ENCODE measurements at places on chromosomes 5 and 9.

DNA sequence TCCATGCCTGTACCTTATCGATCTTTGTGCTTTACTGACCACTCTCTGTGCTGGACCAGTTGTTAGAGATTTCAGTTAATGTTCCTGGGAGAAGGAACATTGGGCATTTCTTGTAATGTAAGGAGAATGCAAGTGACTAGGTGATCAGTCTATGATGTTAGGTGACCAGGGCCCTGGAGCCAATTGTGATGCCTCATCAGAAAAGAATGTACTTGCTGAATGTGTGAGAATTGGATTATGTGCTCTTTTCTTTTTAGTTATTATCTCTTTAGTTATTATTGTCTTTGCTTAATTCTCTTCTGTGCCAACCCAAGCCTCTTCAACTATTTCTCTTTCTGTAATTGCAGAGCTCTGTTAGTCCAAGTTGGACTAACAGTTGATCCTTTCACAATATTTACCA lies 92.9 kb downstream of the LRRC70 start:
- DNase-seq, result no peak

GRCh38 chr5:149049371-149049781 lies 13.5 kb downstream of the SH3TC2 start:
- no peak for DNase-seq

DNA sequence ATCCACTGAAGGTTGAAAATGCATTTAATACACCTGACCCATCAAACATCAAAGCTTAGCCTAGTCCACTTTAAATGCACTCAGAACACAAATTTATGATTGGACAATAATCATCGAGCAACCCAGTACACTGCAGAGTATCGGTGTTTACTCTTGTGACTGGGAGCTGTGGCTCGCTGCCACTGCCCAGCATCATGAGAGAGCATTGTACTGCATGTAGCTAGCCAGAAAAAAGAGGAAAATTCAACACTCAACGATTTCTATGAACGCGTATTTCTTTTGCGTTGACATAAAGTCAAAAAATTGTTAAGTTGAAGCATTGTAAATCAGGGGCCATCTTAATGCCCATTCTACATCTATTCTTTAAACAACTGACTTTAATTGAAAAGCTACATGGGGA lies 95.1 kb upstream of the CD180 start:
- DNase-seq, result peak; percentile 87

GRCh38 chr9:108469654-108470053 lies 386.1 kb downstream of the ACTL7B start:
- DNase-seq, result no peak

DNA sequence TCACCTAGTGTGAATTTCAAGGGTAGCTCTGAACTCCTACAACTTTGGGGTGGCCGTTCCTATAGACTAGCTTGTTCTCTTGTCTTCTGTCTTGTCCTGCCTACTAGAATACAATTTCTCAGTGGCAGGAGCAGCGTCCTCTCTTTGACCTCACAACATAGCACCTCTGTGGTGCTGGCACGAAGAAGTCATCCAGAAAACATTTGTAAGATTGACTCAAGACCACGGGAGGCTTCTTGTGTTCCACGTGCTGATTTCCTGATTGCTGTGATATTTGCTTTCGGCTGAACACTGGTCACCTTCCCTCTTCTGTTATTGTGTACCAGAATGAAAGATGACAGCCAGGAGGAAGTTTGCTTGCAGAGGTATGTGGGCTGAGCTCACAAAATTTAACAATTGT lies 27.0 kb downstream of the SLC1A1 start:
- DNase-seq, result no peak

DNA sequence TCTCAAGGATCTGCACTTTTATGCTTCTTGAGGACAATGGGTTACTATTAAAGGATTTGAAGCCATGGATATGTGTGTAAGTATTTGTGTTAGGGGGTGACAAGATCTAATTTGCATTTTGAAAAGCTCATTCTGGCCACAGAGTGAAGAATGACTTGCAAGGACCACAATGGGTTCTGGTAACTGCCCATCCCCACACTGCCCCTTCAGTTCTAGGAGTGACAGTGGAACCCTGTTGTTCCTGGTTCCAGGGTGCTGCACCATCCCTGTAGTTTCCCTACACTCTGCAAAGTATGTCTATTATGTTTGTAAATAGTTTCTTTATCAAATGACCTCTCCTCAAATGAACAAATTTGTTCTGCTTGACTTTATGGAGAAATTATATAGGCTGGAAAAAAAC lies 9.7 kb upstream of the SPRY4 start:
- no peak for DNase-seq

DNA sequence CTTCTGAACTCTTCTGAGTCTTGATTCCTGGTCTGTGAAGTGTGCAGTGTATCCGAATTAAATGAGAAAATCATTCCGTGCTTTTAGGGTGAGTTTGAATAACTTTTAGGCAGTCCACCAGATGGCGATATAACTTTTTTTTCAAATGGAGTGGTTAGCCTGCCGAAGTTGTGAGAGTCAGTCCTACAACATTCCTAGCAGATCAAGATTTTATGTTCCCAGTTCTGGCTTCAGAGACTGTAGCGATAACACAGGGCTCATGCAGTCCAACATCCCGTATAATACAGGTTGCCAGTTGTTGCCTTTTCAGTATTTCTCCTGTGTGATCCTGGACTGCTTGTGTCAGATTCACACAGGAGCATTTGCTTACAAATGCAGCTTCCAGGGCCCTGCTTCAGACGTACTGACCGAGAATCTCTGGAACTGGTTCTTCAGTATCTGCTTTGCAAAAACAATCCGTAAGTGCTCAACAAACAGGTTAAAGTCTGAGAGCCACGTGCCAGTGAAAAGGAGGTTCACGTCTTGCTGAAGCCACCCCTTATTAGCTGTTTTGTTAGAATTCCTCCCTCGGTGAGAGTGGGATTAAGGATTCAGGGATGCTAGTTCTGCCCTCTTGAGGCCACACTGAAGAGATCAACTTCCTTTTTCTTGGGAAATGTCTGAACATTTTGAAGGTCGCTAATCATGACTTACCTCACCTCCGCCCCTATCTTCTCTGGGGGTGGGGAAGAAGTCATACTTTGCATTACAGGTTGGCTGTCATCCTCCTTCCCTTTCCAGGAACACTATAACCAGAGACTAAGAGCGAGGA lies 22.8 kb downstream of the SMIM3 start:
- peak; percentile 43 for DNase-seq

DNA sequence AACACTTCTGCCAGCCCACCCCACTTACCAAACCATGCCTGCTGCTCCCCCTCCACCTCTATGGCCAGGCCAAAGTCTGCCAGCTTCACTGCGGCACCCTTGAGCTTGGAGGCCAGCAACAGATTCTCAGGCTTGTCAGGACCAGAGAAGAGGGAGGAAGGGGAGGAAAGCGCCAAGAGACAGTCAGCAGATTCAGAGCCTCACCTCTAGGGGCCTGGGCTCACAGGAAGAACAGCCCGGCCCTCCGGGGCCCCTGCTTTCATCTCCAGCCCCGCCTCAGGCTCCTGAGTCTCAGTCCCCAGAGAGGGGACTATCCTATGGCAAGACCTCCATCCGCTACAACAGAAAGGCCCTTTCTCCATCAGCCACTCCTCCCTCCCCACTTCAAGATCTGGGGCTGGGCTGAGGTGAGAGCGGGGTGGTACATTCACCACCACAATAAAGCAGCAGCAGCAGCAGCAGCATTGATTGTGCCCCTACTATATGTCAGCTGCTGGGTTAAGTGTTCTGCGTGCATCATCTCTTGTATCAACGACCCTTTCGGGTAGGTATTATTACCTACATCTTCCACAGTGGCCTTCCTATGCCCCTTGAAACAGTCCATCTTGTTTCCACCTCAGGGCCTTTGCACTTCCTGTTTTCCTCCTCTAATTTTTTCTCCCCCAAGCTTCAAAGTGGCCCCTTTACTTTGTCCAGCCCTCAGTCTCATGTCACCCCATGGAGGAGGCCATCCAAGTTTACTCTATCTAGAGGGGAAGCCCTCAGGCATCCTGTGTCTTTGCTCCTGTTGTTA lies 36.0 kb downstream of the CAMK2A start:
- DNase-seq, result no peak

DNA sequence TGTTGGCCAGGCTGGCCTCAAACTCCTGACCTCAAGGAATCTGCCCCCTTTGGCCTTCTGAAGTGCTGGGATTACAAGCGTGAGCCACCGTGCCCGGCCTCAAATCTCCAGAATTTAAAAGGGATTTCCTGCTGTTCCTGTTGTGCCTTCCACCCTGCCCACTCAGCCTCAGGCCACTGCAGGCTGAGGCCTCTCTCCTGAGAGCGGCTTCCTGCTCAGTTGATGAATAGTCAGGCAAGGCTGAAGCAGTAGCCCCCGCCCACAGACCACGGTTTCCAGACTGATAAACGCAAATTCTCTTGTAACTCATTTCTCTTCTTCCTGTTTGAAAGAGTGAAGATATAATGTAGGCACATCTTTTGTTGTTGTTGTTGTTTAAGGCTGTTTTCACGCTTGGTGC lies 127.0 kb upstream of the PLCXD3 start:
- no peak for DNase-seq

DNA sequence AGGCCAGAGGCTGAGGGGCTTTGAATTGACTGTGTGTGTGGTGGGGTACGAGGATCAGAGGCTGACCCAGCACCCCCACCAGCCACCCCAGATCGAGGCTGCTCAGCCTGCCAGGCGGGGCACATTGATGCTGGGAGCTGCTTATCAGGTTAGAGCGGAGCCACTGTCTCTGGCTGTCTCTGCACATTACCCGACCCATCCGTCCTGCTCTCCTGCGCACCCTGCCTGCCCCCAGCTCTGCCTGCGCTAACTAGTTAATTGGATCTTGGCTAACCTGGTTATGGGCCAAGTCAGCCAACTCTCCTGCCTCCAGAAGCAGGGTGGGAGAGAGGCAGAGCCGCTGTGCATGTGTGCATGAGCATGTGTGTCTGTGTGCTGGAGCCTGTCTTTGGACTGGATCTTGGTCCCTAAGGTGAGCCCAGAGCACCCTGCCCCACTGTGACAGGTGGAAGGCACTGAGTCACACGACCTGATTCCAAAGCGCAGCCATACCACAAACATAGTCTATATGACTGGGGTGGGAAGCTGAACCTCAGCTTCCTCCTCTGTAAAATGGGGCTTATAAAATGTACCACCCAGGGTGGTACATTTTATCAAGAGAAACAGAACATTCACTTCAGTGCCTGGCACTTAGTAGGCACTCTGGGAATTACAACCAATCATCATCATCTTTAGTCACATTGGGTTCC lies 39.7 kb downstream of the PCDH1 start:
- no peak for DNase-seq

GRCh38 chr9:89835666-89836065 lies 230.9 kb downstream of the GADD45G start:
- no peak for DNase-seq

DNA sequence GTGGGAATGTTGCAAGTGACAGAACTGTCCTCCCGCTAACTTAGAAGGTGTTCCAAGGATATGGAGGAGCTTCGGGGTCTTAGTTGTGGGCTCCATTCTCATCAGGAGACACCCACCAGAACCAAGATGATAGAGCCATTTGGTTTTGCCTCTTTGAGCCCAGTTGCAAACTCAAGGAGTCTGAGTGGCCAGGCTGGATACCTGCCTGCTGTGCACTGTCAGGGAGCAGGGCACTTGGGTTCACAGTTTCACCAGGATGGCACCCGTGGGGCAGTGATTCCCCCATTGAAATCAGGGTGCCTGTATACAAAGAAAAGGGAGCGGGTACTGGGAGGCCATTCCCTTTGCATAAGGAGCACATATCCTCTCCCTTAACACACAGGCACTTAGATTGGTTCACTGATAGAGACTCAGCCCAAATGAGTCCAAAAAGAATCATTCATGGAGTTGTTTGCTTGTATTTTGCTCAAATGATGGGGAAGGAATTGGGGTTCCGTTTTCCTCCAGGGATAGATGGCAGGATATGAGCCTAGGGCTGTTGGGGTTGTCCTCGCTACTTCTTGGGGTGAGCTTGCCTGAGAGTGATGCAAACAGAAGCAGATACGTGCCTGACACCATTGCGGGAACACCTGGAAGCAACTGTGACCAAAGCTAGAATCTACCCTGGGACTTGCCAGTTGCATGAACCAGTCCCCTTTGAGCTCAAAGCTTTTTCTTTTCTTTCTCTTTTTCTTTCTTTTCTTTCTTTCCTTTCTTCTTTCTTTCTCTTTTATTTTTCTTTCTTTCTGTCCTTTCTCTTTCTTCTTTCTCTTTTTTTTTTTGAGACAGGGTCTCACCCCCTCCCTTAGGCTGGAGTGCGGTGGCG lies 1.3 kb upstream of the PRR7 start:
- DNase-seq, result no peak

DNA sequence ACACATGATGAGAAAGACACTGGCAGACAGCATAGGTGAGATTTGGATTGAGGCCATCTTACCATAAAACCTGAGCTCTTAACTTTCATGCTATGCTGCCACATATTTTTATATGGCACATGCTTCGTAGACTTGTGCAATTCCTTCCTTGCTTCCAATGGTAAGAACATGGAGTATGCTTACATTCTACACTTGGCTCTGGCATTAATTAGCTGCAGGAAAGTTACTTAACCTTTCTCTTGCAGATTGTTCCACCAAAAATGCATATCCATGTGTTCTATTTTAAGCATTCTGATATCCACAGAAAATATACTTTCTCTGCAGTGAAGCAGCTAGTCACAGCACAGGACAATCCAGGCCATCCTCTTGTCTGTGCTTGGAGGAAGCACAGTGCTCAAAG lies 119.4 kb downstream of the MPDZ start:
- no peak for DNase-seq

GRCh38 chr5:56516035-56516434 lies 282.9 kb upstream of the ANKRD55 start:
- no peak for DNase-seq

GRCh38 chr5:145697251-145697990 lies 137.7 kb downstream of the PRELID2 start:
- DNase-seq, result peak; percentile 8

GRCh38 chr9:99577351-99577750 lies 244.3 kb upstream of the NR4A3 start:
- no peak for DNase-seq

GRCh38 chr5:14900693-14901461 lies 29.3 kb upstream of the ANKH start:
- no peak for DNase-seq

DNA sequence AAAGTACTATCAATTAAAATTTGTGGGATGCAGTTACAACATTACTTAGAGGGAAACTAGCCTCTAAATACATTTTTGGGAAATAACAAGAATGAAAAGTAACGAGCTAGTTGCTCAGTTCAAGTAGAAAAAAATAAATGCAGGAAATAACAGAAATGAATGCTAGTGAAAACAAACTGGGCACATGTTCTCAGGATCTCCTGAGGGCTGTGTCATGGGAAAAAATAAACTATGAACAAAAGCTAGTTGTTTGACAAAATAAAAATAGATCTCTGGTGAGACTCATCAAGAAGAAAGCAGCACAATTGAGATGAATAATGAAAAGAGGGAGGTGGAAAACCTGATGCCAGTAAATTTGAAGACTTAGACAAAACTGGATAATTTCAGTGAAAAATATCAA lies 16.3 kb downstream of the IDNK start:
- peak; percentile 30 for DNase-seq

Measured in globus pallidus (tissue), 1 donor.